NCI-H1694 (cell line): ENCODE measurements at places on chromosomes 12 and 14.

DNA sequence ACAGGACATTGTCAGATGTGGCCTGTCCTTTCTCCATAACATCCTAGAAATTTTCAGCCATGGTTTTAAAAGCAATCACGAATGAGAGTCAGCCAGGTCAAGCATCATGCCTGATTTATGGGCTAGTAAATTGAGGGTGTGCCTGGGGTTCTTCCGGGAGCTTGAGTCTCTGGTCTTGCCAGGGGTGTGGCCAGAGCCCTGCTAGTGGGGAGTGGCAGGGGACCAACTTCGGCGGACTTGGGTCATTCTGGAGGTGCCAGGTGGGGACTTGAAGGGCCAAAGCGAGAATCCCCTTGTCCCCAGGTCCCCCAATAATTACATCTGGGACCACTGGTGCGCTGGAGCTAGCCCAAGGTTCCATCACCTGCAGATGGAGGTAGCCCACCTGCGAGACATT, 5.7 kb downstream of the OTUB2 start:
- no peak for DNase-seq

DNA sequence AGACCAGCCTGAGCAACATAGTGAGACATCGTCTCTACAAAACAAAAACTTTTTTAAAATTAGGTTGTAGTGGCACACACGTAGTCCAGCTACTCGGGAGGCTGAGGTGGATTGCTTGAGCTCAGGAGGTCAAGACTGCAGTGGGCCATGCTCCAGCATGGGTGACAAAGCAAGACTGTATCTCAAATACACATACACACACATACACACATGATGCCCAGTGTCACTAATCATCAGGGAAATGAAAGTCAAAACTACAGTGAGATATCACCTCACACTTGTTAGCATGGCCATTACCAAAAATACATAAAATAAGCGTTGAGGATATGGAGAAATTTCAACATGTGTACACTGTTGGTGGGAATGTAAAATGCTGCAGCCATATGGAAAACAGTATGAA, 33.2 kb upstream of the KICS2 start:
- DNase-seq: no peak

- DNase-seq: no peak
These were observed 146.5 kb downstream of the PAPOLA start for GRCh38 chr14:96648506-96649326.

DNA sequence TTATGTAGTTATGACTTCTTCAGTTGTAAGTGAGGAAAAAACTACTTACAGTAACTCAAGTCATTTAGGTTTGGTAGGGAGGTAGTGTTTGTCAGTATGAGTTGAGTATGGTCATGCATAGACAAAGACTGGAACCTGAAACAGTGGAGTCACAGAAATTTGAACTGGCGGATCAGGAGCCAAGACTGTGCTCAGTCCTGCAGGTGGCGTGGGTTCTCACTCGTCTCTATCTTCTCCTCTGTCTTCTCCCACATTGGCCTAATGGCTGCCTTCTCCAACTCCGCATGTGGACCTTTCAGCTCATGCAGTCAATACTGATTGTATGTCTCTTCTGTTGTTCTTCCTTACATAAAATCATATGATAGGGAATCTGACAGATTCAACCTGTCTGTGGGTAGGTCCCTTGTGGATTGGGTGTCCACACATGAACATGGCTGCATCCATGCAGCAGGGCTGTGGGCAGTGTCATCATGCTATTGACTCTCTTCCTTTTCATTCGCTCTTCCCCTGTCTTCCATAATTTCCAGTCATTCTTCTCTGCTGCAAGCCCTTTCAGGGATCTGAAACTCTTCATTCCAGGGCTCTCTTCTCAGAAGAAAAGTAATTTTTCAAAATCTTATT, 78.8 kb upstream of the NEDD1 start:
- no peak for DNase-seq

DNA sequence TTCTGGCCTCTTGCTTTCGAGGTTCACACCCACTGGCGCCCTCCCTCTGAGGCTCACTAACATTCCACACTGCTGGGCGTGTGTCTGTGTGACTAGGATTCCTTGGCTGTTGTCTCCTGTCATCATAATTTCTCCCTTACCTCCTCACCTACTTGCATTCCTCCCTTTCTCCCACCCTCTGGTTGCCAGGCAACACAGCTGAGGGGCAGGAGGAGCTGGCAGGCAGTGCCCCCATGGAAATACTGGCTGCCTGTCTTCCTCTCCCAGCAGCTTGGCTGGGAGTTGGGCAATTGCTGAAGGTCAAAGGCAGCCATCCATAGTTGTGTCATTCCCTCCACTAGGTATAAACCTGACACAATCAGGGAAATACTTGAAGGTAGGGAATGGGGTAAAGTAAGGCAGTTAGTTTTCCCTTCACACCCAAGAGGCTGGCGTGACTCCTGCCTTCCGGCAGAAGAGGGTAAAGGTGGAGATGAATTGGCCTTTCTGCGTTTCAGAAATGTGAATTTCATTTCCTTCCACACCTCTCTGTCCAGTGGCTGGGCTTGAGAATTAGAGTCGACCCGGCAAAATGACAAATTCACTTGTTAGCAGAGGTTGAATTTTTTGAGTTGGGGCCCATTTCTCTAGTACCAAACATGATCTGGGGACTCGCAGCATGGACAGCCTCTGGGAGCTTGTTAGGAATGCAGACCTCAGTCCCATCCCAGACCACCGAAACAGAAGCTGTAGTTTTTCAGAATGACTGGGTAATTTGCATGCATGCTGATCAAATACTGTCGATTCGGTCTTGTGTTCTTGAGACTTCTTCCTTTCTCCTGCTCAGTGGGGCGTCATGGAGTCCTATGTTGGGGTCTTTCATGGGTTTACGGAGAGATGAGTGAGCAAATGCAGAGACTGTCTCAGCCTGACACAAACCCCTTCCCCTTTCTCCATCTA, 24.3 kb upstream of the EMP1 start:
- DNase-seq: no peak

DNA sequence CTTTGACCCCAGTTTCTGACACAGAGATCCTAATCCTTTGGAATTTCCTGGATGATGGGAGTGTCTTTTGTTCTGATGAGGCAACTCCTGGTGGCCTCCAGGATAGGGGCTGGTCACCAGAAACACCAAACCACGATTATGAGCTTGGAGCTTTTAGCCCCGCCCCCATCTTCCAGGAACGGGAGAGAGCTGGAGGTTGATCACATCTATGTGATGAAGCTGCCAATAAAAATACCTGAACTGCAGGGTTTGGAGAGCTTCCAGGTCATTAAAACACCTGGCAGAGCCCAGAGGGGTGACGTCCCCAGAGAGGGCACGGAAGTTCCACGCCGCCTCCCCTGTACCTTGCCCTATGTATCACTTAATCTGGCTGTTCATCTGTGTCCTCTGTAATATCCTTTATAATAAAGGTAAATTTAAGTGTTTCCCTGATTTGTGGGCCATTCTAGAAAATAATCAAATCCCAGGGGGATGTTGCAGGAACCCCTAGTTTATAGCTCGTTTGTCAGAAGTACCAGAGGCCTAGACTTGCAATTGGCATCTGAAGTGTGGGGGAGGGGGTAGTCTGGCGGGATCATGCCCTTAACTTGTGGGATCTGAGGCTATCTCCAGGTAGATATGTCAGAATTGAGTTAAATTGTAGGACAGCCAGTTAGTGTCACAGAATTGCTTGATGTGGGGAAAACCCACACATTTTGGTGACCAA, 21.2 kb downstream of the APPL2 start:
- DNase-seq: no peak

GRCh38 chr12:62772416-62772955, 162.5 kb downstream of the PPM1H start:
- DNase-seq: no peak

GRCh38 chr12:104929977-104930376, 28.1 kb downstream of the SLC41A2 start:
- no peak for DNase-seq

GRCh38 chr14:75182821-75183220, 6.4 kb upstream of the TMED10 start:
- DNase-seq: no peak

- DNase-seq: no peak
These were observed 47.8 kb downstream of the EID3 start for GRCh38 chr12:104351057-104351983.

GRCh38 chr14:99137001-99137700, 134.8 kb downstream of the BCL11B start:
- DNase-seq: no peak
